ENCODE measurements at places on chromosomes 6 and 20. TPM values are rescaled to one million over a fixed set of nuclear protein-coding genes. Genes with fewer than 3 reads are reported as not detected.

GRCh38 chr20:7147220-7147601, 379.7 kb downstream of the BMP2 start:
- H3K4me3 ChIP-seq = no peak overlapping the region
- H3K36me3 ChIP-seq = no peaks in the 10 kb centered on the region
- no peak overlapping the region for H3K27ac ChIP-seq
- H3K27me3 ChIP-seq = peaks cover 2% of the 10 kb centered on the region

The DAAM2 gene
- 50.3 TPM for total RNA-seq

- H3K36me3 ChIP-seq = no peaks in the 10 kb centered on the region
- peaks cover 44% of the 10 kb centered on the region for H3K4me1 ChIP-seq
- no peak overlapping the region for H3K27ac ChIP-seq
- no peak overlapping the region for H3K4me3 ChIP-seq
These were observed 22.7 kb downstream of the DSE start for GRCh38 chr6:116393430-116393829.

DNA sequence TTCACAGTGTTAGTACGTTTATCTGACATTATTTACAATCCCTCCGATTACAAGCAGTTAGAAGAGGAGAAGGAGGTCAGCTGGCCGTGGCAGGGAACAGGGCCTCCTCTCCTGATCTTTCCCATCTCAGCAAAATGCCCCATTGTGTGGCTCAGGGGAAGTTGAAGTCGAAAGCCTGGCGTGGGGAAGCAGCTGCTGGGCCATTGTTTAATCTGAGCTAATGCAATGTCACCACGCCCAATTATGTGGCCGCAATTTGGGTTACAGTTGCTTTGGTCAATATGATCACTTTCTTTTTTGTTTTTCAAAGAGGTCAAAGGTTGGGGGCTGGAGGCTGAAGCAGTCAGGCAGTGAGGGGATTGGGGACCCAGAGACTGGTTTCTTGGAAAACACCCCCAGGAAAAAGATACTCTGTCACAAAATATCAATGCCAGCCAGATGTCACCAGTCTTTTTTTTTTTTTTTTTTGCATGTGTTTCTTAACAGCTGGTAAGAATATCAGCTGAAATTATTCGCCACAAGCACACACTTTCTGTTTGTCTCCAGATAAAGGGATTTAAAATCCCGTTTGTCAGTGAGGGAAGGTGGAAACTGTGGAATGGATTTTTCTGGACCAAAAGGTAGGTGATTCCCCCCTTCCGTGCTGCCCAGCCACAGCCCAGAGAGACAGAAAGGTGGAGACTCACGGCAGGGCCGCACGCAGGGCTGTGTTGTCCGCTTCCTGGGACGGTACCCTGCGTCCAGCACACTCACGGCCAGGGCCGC, 24.6 kb downstream of the DLL1 start:
- no peaks in the 10 kb centered on the region for H3K4me1 ChIP-seq
- H3K4me3 ChIP-seq = no peak overlapping the region
- DNase-seq = no peak
- no peak overlapping the region for H3K27ac ChIP-seq
- no peaks in the 10 kb centered on the region for H3K36me3 ChIP-seq
- no peaks in the 10 kb centered on the region for H3K27me3 ChIP-seq

The TFEB gene
- total RNA-seq = 4.7 TPM

- DNase-seq = peak; percentile 83
- H3K4me3 ChIP-seq = no peak overlapping the region
- H3K4me1 ChIP-seq = peaks cover 6% of the 10 kb centered on the region
These were observed 111.0 kb downstream of the SOBP start for GRCh38 chr6:107600936-107601335.

GRCh38 chr6:73739096-73739495, 43.1 kb downstream of the CD109 start:
- peak; percentile 40 for DNase-seq
- H3K27me3 ChIP-seq = no peaks in the 10 kb centered on the region
- no peaks in the 10 kb centered on the region for H3K4me1 ChIP-seq
- H3K27ac ChIP-seq = no peak overlapping the region
- H3K4me3 ChIP-seq = no peak overlapping the region

GRCh38 chr6:167699141-167699931, 127.4 kb upstream of the AFDN start:
- H3K27me3 ChIP-seq = no peaks in the 10 kb centered on the region
- H3K4me3 ChIP-seq = peak overlapping the region; percentile 15
- peak overlapping the region; percentile 30 for H3K27ac ChIP-seq
- DNase-seq = no peak
- H3K4me1 ChIP-seq = peaks cover 14% of the 10 kb centered on the region

The PDE7B gene
- 0.27 TPM for total RNA-seq

- H3K4me1 ChIP-seq = no peaks in the 10 kb centered on the region
- no peak for DNase-seq
- H3K27me3 ChIP-seq = no peaks in the 10 kb centered on the region
- no peak overlapping the region for H3K4me3 ChIP-seq
- H3K36me3 ChIP-seq = no peaks in the 10 kb centered on the region
These were observed 109.1 kb upstream of the SCAF8 start for GRCh38 chr6:154624038-154624599.

DNA sequence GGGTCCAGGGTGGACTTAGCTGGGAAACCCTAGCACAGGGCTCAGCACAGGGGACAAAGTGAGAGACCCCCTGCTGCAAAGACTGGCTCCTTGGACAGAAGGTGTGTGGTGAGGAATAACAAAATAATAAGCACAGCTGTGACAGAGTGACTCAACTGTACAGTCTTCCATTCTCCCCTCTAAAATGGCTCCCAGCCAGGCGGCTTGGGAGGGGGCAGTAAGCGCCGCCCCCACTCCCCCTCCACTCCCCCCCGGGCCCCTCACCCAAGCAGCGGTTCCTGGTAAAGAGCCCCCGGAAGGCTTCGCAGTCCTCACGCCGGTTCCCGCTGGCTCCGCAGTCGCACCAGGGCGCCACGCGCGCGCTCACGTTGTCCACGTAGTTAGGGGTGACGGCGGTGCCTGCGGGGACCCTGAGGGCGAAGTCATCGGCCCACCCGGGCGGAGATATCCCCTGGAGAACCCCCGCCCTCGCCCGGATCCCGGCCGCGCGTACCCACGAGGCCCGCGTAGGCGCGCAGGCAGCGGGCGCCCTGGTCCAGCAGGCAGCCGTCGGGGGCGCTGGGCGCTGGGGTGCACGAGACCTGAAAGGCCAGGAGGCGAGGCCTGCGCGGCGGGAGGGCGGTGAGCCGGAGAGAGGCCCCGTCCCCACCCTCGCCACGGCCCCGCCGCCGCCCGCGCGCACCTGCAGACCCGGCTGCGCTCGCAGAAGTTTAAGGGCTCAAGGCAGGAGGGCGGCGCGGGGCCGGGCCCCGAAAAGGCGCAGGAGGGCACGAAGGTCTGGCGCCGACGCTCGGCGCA, 2.7 kb downstream of the GFRA4 start:
- H3K4me3 ChIP-seq = no peak overlapping the region
- H3K36me3 ChIP-seq = no peaks in the 10 kb centered on the region
- H3K27me3 ChIP-seq = peaks cover 29% of the 10 kb centered on the region
- no peaks in the 10 kb centered on the region for H3K4me1 ChIP-seq

GRCh38 chr6:108733706-108734265, 114.4 kb upstream of the ARMC2 start:
- DNase-seq = no peak
- H3K27ac ChIP-seq = no peak overlapping the region
- no peak overlapping the region for H3K4me3 ChIP-seq
- no peaks in the 10 kb centered on the region for H3K36me3 ChIP-seq

The SLC22A16 gene
- not detected for total RNA-seq
